ENCODE measurements at places on chromosomes 16 and 17.
A peak's percentile ranks its signal among the peaks of the same experiment; 100 is the strongest.

DNA sequence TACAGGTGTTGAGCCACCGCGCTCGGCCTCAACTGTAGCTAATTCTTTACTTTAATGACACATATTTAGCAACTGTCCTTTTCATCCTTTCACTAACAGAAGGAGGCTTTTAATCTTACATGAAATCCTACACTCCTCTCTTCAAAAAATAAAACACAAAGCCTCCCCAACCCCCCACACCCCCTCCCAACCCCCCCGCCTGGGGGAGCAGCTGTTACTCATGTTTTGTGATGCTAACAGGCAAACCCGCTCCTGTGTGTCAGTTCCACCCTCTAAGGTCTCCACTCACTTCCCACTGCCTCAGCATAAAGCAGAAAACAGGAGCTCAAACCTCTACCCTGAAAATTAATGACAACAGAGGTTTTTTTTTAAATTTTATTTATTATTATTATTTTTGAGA, 55.4 kb upstream of the SLC25A19 start:
- DNase-seq = no peak

DNA sequence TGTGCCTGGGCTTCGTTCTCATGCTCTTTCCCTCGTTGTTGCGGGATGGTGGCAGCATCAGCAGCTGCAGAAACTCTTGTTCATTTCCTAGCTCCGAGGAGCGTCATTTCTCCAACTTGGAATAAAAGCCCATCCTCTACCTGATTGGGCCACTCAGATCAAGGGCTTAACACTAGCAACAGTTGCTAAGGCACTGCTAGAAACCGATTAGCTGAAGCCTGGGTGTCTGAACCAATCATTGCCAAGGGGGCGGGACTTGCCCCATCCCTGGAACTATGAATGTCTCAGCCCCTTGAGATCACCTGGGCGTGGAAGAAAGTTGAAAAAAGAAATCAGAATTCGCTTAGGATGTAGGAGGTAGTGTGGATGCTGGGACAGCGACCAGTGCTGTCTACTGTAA, 145.3 kb downstream of the FOXL1 start:
- no peak for DNase-seq

GRCh38 chr16:73166947-73167550, 119.1 kb upstream of the ZFHX3 start:
- DNase-seq = peak; percentile 58

DNA sequence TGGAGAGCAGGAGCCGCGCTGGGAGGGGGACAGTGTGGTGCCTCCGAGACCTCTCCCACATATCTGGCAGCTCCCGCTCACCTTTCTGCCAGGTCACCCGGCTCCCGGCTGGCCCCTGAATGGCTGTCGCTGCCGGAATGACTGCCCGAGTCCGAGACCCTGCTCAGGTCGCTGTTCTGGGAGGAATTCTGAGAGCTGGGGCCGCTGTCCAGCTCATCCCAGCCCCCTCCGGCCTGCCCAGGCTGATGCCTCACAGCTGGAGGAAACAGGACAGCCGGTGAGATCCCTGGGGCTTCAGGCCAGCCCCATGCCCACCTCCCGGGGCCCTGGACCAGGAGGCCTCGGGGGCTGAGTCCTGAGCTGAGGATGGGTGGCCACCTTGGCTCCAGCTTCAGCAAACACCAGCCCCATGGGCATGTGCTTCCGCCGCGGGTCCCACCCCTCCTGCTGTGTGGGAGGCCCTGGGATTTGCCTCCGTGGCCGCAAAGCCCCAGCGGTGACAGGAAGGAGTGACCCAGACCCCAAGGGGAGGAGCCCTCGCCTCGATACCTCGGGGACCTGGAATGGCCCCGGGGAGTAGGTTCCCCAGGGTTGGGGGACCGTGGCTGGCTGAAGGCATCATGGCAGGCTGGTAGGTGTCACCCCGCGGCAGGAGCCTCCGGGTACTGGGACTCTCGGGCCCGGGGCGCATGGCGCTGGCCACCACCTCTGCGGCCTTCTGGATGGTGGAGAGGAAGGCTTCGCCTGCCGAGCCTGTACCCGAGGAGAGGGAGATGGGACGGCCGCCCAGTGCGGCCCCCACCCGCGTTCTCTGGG, 6.9 kb downstream of the TEPSIN start:
- DNase-seq = no peak

DNA sequence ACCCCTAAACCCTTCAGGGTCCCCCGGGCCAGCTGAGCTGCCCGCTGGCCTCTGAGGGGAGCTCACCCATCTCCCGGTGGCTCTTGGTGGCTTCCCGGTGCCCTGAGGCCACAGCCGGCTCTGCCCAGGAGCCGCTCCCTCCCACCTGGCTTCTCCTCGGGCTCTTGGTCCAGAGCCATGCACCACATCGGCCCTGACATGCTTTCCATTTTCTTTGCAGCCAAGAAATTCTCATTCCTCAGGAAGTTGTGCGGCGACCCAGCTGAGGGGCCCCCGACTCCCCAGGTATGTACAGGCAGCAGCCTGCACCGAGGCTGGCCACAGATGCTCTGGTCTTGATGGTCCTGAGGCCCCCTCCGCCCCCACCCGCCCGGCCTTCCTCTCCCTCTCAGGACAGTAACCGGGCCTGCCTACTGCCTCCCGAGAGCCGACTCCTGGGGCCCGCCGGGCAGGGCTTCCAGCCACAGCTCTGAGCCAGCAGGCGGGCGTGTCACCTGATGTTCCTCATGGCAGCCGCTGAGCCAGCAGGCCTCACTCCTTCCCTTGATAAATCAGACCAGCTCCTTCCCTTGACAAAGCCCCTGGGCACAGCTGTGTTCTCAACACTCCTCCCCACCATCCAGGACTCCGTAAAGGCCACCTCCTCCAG, 28.4 kb upstream of the ZFPM1 start:
- no peak for DNase-seq

All from cardiac fibroblast (primary cell).